ENCODE measurements at places on chromosomes 4 and X.
A peak's percentile ranks its signal among the peaks of the same experiment; 100 is the strongest.

DNA sequence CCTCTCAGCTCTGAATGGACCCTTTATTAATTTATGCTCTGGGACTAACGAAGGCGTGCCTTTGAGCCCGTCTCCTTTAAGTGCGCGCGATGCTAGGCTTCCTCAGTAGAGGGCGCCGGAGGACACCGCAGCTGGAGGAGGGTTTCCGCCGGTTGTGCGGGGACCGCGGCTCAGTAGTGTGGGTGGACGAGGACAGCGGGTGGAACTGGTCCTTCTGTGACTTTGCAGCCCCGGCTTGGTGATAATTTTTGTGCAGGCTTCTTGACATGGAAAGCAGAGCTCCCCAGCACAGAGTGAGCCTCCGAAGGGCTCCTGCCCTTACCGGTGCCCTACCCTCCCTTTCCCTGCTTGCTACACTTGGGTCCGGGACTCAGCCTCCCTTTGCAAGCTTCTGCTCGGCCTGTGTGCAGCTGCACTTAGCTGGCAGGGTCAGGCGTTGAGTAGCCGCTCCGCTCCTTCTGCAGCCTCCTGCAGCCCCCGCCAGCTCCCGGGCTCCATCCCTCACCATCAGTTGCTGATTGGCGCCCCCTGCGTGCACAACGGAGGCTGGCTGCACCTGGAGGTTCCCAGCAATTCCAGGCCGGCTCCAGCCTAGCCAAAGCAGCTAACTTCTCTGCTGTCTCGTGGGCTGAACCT, 26.8 kb upstream of the BOD1L1 start:
- DNase-seq, result peak; percentile 57

DNA sequence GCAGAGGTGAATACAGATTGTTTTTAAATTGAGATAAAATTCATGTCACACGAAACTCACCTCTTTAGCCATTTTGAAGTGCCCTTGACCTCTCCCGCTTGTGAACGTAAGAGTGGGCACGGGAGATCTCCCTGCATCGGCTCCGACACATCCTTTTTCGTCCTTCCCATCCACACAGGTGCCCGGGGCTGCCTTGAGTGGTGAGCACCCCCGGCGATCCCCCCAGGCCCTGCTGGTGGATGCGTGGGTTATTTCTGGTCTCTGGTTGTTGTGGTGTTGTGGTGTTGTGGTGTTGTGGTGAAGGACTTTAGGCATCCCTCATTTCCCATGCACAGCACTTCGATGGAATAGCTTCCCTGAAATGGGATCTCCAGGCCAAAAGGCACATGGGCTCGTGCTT, 46.1 kb downstream of the PSAPL1 start:
- DNase-seq, result no peak

- DNase-seq, result no peak
Measured at GRCh38 chr4:10608501-10609219, 75.9 kb downstream of the CLNK start.

GRCh38 chrX:132602701-132603100, 113.9 kb upstream of the MBNL3 start:
- no peak for DNase-seq

- no peak for DNase-seq
Measured at GRCh38 chr4:38287101-38287851, 327.1 kb downstream of the PTTG2 start.

- DNase-seq, result no peak
Measured at GRCh38 chr4:18975916-18976808, 954.6 kb upstream of the LCORL start.

DNA sequence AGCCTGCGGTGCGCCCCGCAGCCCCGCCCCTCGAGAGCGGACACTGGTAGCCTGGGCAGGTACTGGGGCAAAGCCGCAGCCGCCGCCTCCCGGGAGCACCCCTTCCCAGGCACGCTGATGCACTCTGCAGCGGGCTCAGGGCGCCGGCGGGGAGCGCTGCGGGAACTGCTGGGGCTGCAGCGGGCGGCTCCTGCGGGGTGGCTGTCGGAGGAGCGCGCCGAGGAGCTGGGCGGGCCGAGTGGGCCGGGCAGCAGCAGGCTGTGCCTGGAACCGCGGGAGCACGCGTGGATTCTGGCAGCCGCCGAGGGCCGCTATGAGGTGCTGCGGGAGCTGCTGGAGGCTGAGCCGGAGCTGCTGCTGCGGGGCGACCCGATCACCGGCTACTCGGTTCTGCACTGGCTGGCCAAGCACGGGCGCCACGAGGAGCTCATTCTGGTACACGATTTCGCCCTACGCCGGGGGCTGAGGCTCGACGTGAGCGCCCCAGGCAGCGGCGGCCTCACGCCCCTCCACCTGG, 401 bp downstream of the SOWAHD start:
- DNase-seq, result no peak

GRCh38 chrX:125089761-125090445, 229.8 kb upstream of the TEX13C start:
- DNase-seq, result peak; percentile 3

DNA sequence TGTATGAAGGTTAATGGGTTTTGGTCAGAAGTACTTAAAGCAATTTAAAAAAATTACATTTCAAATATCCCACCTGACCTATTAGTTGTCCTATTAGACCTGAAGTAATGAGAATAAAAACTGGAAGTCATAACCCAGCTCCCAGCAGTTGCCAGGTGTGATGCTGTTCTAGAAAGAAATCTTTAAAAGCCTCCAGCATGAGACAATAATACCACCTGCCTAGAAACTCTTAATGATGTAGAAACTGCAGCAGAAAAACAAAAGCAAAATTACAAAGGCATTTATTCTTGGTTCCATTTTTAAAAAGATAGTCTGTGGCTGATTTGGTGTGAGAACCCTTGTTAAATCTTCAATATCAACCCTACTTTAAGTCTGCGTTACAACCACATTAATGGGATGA, 1137.7 kb upstream of the TENM3 start:
- DNase-seq, result no peak

DNA sequence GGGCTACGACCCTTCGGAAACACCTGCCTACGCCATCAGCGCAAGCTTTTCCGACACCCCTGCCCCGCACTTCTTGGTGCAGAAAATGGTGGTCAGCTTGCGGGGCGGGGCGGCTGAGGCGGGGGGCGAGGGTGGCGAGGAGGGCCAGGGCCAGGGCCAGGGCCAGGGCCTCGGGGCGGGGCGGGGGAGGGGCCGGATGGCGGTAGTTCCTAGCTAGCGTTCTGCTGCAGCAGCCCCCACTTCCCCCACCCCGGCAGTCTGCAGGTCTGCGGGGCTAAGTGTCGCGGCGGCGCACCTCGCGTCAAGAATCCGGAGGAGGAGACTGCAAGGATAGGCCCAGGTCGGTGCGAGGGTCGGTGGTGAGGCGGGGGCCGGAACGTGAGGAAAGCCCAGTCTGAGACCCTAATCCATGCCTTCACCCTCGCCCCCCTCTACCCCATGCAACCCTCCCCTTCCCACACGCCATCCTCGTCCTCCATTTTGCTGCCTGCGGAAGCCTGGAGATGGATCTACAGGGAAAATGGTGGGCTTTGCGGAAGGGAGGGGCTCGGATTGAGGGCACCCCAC, 600 bp downstream of the BEX4 start:
- no peak for DNase-seq

DNA sequence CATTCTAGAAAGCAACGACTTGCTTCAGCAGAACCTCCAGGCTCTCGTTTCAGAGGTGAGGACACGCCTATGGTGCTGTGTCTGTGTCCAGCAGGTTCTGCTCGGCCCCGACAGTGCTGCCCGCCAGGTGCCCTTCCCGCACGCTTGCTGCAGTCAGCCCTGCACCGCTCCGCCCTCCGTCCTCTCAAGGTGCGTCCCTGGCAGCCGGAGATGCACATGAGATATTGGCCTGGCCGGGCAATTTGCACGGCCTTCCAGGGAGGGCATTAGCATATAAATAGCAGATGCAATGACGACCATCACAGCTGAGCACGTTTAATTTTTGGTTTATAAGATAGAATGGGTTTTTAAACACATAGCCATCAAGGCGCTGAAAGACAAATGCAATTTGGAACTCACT, 14.4 kb downstream of the UVSSA start:
- no peak for DNase-seq

DNA sequence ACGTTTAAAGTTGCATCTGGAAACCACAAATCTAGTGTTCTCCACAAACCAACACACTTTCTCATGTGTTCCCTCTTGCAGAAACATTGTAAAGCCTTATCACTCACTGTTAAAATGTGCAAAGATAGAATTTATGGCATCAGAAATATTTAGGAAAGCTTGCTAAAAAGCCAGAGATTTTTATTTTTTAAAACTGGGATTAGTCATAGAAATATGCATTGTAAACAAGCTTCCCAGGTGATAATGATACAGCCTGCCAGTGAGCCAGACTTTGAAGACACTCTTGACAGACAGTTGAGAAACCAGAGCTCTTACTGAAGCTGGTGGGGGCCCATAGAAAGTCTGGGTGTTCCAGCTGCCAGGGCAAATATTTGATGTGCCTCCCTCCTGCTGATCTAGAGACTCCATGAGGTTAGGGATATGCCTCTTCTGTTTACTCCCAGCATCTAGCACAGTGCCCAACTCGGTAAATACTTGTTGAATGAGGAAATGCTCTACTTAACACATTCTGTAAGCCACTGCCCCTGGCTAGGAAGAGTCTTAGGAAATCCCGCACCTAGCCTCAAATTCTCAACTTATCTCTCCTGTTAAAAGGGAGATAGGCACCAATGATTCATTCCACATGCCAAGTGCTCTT, 179.0 kb upstream of the RASGEF1B start:
- DNase-seq, result peak; percentile 86

DNA sequence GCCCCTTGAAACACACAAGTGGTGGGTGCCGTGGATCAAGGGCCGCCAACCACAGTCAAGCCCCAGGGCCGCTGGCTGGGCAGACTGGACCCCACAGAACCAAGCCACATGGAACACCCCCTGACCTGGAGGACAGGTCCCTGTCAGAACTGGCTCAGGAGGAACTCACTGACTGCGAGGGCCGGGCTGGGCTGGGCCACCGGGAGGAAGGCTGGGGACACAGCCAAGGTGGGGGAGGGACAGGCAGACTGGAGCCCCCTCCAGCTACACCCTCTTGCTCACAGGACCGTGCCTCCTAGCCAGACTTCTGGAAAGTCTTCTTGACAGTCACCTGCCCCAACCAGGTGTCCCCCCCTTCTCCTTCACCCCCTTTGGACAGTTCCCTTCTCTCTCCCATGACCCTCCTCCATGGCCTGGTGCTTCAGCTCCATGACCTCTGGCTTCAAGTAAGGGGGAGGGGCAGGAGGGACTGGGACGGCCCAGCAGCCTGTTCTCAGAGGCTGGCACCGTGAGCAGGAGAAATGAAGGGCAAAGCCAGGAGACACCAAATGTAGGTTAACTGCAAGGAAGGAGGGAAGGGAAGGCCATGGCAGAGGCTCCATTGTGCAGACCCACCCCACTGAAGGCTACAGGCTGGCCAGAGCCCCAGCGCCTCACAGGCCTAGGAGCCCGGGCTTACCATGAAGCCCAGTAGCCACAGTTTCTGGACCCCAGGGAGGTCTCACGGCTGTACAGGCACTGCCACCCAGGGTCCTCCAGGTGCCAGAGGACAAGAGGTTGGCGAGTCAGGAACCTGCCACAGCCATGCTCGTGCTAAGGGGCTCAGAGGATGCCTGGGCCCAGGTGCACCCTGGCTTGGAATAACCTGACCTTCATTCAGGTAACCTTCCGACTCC, 22.6 kb upstream of the DUSP9 start:
- DNase-seq, result no peak

DNA sequence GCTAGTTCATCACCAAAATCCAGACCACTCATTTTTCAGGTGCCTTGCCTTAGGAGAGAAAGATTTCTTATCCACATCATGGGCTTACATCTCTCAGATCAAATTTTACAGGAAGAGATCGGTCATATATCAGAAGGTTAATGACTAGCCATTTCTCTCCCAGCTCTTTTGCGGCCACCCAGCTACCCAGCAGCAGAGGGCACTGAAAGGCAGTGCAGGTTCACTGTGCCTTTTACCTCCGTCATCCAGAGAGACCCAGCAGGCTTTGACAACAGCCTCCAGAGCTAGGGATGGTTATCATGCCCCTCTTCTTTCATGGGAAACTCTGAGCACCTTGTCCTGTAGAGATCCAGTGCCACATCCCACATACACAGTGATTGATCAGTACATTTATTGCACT, 384.8 kb downstream of the AFF2 start:
- no peak for DNase-seq

Measured in NCI-H1930 (cell line).